ENCODE measurements at places on chromosomes 6 and 20.

DNA sequence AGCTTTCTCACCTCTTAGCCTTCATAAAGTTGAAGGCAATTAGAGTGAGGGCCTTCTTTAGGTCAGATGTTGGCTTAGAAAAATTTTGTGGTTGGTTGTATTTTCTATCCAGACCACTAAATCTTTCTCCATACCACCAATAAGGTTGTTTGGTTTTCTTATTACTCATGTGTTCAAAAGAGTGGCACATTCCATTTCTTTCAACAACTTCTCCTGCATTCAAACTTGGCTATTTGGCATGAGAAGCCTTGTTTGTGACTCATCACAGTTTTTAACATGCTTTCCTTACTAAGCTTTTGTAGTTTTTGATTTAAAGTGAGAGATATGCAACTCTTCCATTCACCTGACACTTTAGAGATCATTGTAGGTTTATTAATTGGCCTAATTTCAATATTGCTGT lies 949.6 kb downstream of the TBC1D32 start:
- no peak for DNase-seq

DNA sequence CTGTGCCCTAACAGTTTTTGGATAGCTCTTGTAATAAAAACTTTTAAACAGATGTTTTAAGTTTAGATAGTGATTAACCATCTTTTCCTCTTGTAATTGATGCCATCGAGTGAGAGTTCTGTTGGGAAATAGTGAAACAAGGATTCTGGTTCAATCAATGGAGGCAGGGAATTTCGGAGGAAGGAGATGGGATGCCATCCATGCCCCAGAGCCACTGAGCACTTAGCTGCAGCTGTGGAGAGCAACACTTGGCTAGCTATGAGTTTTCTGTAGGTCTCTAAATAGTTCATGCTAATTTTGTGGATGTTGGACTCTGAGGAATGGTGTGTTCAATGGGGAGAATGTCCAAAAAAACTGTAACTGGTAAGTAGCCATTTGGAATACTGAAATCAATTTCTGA lies 16.7 kb downstream of the CBFA2T2 start:
- DNase-seq, result no peak

- no peak for DNase-seq
Measured at GRCh38 chr6:52641826-52642225, 29.1 kb upstream of the TMEM14A start.

- DNase-seq, result no peak
Measured at GRCh38 chr20:45067087-45067486, 33.8 kb downstream of the KCNS1 start.

DNA sequence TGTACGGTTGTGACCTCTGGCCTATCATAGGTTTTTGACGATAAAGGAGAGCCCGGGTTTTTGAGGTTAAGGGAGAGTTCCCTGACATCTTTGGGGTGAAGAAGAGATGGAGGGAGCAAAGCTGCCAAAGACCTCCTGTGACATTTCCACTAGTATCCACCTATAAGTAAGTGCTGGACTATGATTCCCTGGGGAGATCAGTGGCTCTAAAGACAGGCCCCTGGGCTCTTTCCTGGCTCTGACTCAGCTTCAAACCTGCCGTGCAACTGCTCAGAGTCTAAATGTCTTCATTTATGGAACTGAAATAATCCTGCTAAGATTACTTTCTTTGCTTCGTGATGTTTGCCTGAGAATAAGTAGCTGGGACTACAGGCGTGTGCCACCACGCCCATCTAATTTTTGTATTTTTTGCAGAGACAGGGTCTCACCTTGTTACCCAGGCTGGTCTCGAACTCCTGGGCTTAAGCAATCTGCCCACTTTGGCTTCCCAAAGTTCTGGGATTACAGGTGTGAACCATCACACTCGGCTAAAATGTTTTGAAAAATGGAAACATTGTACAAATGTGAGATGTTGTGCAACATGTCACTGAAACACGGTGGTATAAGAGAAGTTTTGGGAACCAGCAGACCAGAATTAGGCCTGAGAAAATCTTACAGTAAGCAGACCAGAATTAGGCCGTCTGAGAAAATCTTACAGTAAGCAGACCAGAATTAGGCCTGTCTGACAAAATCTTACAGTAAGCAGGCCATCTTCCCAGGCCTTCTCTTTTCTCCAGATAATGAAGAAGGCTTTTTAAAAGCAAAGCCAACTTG lies 1.1 kb upstream of the PAQR8 start:
- DNase-seq, result no peak

DNA sequence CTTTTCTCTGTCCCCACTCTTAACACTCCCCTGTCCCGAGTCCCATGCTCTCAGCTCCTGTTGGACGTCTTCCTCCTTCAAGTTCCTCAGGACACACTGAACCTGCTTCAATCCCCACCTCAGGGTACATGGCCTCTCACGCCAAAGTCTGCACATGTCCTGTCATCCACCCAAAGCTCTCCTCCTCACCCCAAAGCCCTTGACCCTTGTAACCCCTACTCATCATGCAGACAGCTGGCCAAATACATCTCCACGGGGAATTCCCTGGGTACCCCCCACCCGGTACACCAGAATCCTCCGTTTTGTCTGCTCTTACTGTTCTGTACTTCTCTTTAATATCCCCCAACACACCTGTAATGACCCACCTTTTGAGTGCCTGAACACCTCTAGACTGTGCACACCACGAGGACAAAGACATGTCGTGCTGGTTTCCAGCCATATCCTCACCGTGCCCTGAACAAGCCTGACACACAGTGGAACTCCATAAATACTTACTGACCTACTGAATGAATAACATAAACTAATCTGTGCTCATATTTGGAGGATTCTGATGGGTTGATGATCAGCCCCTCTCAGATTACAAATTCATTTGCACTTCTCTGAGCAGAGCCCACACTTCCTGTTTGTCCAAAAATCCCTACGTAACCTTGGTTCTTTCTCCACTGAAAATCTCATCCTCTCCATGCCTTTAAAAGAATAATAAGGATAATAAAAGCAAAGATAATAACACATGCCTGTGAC lies 66.8 kb upstream of the EYA2 start:
- DNase-seq, result no peak

DNA sequence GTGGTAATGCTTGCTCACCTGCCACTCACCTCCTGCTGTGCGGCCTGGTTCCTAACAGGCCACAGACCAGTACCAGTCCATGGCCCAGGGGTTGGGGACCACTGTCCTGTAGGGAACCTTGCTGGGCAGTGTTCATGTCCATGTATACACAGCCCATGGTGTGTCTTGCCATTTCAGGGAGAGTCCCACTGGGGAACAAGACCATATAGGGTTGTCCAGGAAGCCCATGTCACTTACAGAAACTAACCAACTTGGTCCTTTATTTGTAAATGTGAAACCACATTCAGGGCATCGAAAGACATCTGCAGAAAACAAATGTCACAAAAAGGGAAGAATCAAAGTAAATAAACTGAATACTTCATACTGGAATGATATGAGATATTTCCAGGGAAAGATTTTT lies 179.1 kb downstream of the NFATC2 start:
- DNase-seq, result no peak

DNA sequence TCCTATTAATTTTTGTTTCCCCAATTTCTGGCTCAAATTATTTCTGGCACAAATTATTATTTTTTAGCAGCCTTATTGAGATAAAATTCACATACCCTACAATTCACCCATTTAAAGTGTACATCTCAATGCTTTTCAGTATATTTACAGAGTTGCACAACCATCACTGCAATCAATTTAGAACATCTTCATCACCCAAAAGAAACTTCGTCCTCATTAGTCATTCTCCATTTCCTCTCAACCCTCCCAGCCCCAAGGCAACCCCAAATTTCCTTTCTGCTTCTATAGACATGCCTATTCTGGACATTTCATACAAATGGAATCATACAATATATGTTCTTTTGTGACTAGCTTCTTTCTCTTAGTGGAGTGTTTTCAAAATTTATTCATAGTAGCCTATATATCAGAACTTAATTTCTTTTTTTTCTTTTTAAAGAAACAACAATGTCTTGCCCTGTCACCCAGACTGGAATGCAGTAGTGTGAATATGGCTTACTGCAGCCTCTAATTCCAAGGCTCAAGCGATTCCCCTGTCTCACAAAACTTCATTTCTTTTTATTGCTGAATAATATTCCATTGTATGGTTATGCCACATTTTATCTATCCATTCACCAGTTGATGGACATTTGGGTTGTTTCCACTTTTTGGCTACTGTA lies 84.5 kb downstream of the DNAH8 start:
- DNase-seq, result no peak

DNA sequence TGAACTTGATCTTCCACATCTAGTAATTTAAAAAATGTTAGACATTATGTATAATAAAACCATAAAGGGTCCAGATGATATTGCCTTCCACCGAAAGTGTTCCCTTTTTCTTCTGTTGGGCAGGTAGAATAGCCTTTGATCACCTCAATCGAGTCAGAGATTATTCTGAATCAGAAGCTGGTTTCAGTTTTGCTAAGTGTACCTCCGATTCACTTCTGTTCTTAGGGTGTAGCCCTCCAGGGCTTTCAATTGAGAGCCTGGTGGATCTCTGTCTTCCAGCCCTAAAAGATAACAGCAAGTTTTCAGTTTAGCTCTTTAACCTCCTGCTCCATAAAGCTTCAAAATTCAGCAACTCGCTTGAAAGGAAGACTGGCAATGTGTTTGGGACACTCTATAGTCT lies 21.1 kb upstream of the AIG1 start:
- no peak for DNase-seq

DNA sequence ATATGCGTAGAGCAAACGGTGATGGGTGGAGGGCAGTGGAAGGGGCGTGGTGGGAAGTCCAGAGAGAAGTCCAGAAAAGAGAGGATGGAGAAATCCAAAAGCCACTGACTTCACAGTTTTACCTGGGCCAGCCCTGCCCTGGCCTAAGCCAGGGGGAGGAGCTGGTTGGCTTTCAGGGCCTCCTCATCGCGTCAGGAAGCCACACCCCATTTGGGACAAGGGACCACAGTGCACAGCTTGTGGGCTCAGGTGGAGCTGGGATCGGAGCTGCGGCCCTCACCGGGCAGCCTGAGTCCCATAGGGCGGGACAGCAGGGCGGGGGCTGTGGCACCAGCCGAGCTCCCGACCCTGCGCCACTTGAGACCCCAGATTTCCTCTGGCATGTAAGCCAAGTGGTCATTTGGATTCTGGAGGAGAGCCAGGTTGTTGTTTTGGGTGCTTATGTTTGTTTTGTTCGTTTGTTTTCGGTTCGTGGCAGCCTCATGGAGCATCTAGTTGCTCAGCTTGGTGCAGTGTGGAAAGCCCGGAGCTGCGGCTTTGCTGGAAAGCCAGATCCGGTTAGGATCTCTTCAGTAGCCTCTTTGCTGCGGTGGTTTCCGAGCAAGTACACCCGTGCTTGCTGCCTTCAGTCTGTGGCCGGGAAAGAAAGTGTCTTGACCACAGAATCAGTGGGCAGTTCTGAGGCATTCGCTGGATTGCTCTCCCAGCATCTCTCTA lies 42.2 kb downstream of the RIOK1 start:
- DNase-seq, result no peak

- DNase-seq, result no peak
Measured at GRCh38 chr6:111837641-111838500, 35.4 kb downstream of the FYN start.

DNA sequence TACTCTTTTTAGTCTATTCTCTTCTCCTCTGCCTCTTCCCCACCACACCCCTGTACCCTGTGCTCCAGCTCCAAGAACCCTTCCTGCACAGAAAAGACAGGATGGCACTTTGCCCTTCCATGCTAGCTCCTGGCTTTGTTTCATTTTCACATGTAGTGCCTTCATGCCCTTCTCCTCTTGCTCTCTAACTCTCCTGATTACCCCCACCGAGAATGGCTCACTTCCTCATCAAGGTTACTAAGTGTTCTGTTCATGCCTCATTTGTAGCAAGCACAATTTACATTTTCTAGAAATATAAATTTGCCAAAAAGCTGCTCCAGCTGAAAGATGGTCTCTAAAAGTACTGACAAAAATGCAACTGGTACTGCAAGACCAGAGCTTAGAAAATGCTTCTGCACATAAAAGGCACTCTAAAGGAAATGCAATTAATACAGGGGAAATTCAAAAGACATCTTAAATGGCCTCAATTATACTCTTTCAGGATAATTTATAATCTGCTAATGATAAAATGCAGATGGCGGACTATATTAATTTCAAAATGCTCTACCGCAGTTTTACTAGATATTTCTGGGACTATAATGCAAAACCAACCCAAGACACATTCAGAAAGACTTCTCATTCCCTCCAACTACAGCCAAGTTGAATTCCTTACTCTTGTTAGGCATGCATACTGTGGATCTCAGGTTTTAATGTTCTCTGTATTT lies 570.2 kb downstream of the PRKN start:
- DNase-seq, result no peak

DNA sequence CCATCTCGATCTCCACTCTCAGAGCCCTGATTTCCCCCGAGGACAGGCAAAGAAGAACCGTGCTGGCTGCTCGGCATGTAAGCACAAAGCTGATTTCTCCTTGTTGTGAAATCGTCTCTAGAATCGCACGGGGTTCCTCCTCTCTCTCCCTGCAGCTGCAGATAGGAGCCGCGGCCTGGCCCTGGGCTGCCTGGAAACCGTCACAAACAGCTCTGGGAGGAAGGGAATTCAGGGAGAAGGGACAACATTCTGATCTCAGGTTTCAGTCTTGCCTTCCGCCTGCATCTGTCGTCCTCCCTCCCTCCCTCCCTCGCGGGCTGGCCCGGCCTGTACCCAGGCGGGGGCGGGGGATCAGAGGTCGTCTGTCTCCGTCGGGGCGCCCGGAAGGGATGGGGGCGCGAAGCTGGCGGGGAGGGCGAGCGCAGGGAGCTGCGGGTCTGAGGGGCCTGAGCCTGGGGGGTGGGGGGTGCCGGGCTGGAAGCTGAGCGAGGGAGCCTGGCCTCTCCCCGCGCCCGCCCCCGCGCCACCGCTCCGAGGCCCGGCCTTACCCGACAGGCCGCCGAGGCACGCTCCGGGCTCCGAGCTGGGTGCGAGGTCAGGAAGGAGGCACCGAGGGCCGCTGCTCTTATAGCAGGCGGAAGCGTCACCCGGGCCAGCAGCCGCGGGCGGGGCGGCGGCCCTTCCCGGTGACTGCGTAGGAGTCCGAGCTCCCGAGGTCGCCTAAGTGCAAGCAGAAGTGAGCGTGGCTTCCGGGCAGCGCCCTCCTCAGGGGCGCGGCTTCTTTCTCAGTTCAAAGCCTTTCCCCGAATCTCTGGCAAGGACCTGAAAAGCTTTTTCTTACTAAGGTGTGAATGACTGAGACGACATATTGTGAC lies at the start of gene SERPINB1:
SERPINB1 (minus strand) TSS at position 600 of the 875 bp plus-strand sequence. CDS start 1,277 bp downstream, outside the sequence.
- DNase-seq, result peak; percentile 56

GRCh38 chr6:138805016-138805765 lies 9.3 kb downstream of the ECT2L start:
- no peak for DNase-seq

- no peak for DNase-seq
Measured at GRCh38 chr6:112118034-112118433, 30.6 kb downstream of the FAM229B start.

- DNase-seq, result no peak
Measured at GRCh38 chr6:30493643-30494250, 4.4 kb downstream of the HLA-E start.

All from activated T-cell treated with anti-CD3 and anti-CD28 coated beads for 1 hour (primary cell).